ENCODE measurements at places on chromosomes 2 and 18.
A peak's percentile ranks its signal among the peaks of the same experiment; 100 is the strongest.

DNA sequence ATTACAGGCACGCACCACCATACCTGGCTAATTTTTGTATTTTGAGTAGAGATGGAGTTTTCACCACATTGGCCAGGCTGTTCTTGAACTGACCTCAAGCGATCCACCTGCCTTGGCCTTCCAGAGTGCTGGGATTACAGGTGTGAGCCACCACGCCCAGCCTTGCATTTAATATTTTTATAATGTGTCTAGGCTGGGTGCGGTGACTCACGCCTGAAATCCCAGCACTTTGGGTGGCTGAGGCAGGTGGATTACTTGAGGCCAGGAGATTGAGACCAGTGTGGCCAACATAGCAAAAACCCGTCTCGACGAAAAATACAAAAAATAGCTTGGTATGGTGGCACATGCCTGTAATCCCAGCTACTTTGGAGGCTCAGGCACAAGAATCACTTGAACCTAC is 3.2 kb downstream of the RPL37A start:
- no peak for DNase-seq

DNA sequence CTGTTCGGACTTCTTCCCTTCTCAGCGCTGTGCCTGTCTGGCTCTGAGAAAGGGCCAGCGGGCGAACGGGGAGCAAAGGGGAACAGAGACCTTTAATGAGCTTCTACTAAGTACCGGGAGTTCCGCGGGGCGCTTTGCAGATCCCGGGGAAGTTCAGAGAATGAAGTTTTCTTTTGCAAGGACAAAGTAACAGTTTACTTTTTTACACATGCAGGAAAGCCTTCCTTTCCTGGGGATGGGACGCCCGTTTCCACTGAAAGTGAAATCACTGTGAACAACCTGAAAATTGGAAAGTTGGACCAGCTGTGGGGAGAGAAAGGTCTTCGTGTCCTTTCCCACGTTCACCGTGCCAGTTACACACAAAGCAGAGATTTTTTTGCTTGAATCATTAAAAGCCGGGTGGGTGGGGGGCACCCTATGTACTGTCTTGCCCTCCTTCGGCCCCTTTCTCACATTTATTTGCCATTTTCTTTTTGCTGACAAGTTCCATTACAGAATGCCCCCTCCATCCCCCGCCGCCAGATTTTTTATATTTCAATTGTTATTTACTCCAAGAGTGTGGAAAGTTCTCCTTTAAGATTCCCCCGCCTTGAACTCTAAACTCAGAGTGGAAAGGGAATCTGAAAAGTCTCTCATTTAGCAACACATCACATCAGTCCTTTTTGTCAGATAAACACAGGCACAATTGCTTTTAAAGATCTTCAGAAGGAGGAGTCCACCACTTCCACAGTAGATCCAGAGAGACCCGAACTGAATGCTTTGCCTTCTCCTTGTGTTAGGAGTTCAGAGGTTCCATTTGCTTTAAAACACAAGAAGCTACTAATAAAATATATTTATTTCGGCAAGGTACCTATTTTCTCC is 1.1 kb upstream of the FN1 start:
- DNase-seq: no peak

DNA sequence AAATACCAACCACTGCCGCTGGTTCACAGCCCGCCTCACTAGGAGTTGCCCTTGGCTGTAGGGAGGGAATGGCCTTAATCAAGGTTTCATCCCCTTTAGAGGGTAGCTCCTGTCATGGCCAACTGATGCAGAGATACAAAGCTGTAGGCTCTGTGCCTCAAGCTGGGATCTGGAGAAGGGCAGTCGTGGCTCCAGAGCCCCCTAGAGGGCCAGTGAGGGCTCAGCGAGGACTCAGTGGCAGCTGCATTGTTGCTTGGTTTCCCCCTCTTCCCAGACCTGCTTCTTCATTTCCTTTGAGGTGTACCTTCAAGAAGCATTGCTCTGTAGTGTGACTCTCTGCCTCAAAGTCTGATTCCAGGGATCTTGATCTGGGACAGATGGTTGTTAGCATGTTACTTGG is 302.1 kb downstream of the LPIN1 start:
- no peak for DNase-seq

DNA sequence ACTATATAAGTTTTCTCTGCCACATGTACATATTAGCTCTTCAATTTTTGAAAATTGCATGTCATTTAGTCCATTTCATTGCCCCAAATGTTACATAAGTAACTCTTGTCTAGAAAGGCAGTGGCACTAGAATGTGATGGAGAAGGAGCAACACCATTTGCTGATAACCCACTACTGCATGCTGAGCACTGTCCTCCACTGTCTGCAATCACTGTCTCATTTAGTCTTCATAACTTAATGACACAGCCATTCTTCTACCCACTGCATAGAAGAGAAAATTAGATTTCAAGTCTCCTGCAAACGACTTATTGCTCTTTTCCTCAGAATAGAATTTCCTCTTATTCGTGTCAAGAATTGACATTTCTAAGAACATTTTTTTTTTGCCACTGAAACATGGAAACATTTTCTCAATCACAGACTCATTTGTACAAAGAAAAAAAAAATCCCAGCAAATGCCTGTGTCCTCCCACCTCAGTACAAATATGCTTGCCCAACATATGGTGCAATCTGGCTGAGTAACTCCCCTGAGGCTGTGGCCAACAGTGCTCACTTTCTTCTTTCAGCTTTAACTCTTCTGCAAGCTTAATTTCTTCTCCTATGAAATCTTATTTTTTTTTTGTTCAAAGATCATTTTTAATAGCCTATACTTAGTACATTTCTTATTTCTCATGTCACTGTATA is 768.6 kb upstream of the HS6ST1 start:
- no peak for DNase-seq

DNA sequence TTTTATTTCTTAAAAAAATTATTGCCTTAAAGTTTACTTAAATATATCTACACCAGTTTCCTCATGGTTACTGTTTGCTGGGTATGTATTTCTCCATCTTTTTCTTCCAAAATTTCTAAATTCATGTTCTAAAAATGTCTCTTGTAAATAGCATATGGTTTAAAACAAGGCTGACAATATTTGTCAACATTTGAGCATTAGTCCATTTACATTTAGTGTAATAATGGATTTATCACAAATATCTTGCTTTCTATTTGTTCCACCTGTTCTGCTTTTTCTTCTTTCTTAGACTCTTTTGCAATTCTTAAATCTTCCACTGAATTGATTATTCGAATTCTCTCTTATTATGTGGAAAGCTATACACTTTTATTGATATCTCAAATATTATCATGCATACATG is 87.7 kb upstream of the SMAD7 start:
- no peak for DNase-seq

DNA sequence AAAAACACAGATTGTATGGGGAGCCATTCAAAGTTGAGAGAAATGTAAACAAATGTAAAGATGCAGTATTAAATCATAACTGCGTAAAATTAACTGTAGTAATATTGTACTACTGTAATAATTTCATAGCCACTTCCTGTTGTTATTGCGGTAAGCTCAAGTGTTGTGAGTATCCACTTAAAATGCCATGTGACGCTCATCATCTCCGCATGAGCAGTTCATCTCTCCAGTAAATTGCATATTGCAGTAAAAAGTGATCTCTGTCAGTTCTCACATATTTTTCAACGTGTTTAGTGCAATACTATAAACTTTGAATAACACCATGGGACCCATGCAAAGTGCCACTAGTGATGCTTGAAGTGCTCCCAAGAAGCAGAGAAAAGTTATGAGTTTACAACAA is 41.8 kb upstream of the SP3 start:
- no peak for DNase-seq

- DNase-seq: no peak
These were observed 42.9 kb upstream of the ASB1 start for GRCh38 chr2:238383743-238384380.

DNA sequence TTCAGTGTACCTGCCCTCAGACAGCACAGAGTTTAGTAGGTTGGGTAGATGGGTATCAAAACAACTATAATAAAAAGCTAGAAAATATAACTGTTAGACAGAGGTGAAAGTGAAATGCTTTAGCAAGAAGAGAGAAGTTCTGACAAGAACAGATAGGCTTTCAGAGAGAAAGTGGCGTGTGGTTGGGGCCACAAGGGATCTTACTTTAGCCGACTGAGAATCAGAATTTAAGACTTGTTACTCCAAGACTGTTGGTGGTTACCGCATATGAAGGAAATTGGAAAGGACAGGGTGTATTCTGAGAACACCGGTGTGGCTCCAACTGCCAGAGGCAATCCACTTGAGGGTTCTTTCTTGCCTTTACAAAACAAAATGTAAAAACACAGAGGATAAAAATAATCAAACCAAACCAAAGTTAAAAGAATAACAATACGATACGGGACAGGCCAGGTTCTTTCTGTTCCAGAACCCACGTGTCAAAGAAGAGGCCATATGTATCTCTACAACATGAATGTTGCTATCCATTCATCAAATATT is 44.4 kb upstream of the AGPS start:
- no peak for DNase-seq

GRCh38 chr2:105691947-105692390 is 52.7 kb upstream of the NCK2 start:
- DNase-seq: no peak

DNA sequence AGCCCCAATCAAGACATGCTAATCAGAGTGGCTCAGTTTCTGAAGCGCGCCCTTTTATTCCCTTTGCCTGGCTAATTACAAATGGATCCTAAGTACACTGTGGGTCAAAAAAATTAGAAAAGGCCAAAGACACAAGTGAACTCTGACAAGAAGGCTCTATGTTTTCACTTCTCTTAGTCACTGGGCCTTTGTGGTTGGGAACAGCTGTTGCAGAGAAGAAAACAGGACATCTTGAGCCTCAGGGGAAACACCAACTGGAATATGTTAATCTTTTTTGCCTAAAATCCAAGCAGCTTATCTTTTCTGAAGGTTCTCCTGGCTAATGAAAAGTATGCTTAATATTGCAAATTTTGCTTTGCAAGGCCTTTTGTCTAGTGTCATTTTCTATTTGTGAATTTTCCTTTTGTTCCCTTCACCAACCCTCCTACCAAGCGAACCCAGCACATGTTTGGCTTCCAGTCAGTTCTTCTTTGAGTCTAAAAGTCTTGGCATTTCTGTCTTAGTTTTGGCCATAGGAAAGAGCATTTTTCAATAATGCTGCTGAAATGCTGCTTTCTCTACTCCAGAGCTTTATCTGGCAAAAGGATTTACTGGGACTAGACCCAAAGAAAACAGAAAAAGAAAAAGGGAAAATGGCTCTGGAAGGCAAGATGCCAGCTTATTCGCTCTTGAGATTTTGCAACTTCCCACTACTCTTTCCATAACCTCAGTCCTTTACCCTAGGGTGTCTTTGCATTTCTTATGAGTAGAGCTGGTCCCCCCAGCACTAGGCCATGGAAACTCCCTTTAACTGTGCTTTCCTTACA is 440.2 kb upstream of the ST6GAL2 start:
- DNase-seq: no peak

DNA sequence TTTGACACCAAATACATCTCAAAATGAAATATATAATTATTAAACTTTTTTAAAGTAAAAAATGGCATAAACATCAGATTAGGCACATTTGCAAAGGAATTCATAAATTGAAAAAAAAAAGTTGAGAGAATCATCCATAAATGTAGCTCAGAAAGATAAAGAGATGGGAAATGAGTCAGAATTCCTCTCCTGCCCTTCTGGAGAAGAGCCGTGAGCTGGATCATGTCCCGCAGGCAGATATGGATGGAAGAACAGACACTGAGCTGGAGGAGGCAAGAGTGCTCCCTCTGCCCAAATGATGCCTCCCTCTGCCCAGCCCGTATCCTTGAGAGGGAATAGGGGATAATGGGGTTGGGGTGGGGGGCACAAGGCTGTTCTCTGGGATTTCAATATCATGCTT is 190.9 kb downstream of the TFCP2L1 start:
- DNase-seq: no peak

DNA sequence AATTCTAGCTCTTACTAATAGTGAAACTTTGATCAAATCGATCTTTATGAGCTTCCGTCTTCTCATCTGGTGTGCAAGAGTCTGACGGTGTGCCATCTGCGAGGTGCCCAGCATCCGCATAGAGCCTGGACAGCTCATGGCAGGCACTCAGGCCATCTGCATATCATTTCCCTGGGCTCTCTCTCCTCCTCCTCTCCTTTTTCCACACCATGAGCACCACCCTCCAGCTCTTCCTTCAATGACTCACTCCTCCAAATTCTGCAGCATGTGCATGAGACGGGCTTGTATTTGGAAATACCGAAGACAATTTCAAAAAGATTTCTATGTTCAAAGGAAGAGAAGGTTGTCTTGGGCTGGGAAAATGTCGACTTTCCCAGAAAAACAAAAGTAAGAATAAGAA is 161.1 kb downstream of the CCBE1 start:
- DNase-seq: peak; percentile 2

DNA sequence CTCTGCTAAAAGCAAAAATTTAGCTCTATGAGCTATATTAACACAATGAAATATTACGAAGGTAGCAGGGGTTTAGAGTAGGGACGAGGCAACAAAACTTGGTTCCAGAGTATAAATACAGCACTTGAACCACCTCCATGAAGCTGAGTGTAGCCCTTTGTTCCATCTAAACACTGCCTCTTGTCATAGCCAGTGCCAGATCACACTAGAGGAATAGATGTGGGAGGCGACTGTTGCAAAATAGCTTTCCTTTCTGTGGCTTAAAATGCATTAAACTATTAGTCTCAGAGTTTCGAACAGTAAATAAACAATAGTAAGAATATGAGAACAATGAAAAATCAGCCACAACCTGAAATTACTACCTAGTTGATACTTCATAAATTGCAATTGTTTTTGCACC is 29.8 kb downstream of the PIEZO2 start:
- DNase-seq: no peak

GRCh38 chr2:181683518-181684453 is 3.5 kb upstream of the NEUROD1 start:
- no peak for DNase-seq

DNA sequence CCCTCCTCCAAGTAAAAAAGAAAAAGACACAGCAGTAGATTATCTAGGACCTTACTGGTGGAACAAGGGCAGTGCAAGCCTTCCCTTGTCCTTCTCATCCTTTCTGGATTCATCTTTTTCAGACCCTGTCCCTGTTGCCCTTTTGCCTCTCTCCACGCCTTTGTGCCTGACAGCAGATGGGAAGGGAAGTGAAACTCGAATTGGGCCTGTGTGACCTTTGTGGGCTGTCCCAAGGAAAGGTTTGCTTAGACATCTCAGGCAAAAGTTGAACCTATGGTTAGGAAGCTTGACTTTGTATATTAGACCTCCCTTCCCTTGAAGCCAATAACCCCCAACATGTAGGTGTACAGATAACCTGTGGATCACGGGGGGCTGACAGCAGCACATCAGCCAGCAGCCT is 185.3 kb downstream of the PRKCE start:
- no peak for DNase-seq

GRCh38 chr2:33160191-33160590 is 213.4 kb downstream of the LTBP1 start:
- no peak for DNase-seq

GRCh38 chr2:103810875-103811274 is 1043.0 kb upstream of the POU3F3 start:
- no peak for DNase-seq

DNA sequence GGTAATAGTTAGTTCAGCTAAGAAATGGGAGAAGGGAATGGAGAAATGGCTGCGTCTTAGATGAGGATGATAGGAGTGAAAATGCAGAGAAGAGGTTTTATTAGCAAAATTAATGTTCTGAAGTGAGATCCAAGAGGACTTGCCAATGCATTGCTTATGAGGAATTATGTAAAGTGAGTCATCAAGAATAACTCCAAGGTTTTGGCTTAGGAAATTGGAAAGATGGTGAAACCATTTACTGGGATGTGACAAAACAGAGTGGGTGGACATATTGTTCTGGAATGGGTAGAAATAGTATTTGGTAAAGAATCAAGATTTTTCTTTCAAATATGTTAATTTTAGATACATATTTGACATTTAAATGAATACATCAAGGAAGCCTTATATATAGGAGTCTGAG is 306.6 kb upstream of the CYRIA start:
- no peak for DNase-seq

GRCh38 chr2:232308986-232309385 is 69.6 kb upstream of the ALPP start:
- DNase-seq: no peak
